ENCODE measurements at places on chromosomes 4 and X.

- peak; percentile 24 for DNase-seq
Measured at GRCh38 chr4:145868637-145869409, 69.8 kb downstream of the ZNF827 start.

GRCh38 chrX:153779891-153780677 is 757 bp upstream of the SRPK3 start:
- DNase-seq, result no peak

DNA sequence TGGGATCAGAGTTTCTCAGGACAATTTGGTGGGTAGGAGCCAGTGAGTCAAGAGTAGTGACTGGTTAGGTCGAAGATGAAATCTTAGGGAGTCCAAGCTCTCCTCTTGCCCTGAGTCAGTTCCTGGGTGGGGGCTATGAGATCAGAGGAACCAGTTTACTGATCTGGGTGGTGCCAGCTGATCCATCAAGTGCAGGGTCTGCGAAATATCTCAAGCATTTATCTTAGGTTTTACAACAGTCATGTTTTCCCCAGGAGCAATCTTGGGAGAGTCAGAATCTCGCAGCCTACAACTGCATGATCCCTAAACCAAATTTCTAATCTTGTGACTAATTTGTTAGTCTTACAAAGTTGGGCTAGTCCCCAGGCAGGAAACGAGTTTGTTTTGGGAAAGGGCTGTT is 1833.2 kb upstream of the PCDH7 start:
- no peak for DNase-seq

DNA sequence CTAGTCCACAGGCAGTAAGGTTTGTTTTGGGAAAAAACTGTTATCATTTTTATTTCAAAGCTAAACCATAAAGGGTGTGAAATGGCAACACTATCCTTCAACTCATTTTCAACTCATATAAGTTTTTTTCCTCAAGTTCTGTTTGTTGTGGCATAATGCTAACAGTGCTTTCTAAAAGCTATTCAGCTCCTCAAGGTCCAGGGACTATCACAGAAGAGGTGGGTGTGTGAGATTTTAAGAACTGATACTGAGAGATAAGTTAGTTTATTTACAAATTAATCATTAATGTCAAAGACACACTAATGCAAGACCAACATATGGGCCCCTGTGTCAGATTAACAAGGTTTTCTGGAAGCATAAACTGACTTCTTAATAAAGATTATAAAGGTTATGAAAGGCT is 11.8 kb downstream of the UGT2B15 start:
- DNase-seq, result no peak

GRCh38 chrX:133045986-133046385 is 50.9 kb downstream of the USP26 start:
- DNase-seq, result no peak

Measured in OCI-LY7 (cell line).